Stimulated activated CD4-positive, alpha-beta T cell treated with anti-CD3 and anti-CD28 coated beads, Interleukin-15, amount 100 ng/mL, for 1 hour (primary cell): ENCODE measurements at places on chromosomes 3 and 15.

GRCh38 chr3:8385848-8386620 lies 115.6 kb upstream of the LMCD1 start:
- no peak for DNase-seq

GRCh38 chr15:39665629-39666250 lies 84.9 kb downstream of the THBS1 start:
- DNase-seq: no peak

GRCh38 chr15:48472756-48473155 lies 141.5 kb downstream of the DUT start:
- DNase-seq: no peak

GRCh38 chr3:23553353-23553752 lies 252.4 kb upstream of the UBE2E1 start:
- no peak for DNase-seq

- no peak for DNase-seq
Measured at GRCh38 chr3:81497572-81498251, 263.7 kb downstream of the GBE1 start.

- no peak for DNase-seq
Measured at GRCh38 chr3:160005004-160005403, 16.4 kb downstream of the IL12A start.
